Bronchus fibroblast of lung (primary cell): ENCODE measurements at places on chromosomes 12 and 14. TPM values are rescaled to one million over a fixed set of nuclear protein-coding genes. Genes with fewer than 3 reads are reported as not detected.

The NID2 gene
- 85.0 and 94.7 TPM in 2 replicates for total RNA-seq

The NPAS3 gene
- total RNA-seq, result under 0.01 and 0.34 TPM in 2 replicates

The GNB3 gene
- total RNA-seq, result 1.3 and 2.2 TPM in 2 replicates

The LYZ gene
- not detected in 2 replicates for total RNA-seq

The JPH4 gene
- total RNA-seq, result not detected in 2 replicates

The ACOT6 gene
- total RNA-seq, result not detected in 2 replicates

The NTF3 gene
- 1.0 and 2.2 TPM in 2 replicates for total RNA-seq

The STAB2 gene
- not detected in 2 replicates for total RNA-seq

The ERC1 gene
- 7.1 and 7.7 TPM in 2 replicates for total RNA-seq

The PTHLH gene
- not detected in 2 replicates for total RNA-seq

The CCDC184 gene
- total RNA-seq, result 0.34 and 0.45 TPM in 2 replicates

The FBRSL1 gene
- total RNA-seq, result 12.1 and 12.2 TPM in 2 replicates

The RNASE1 gene
- not detected in 2 replicates for total RNA-seq

The KRT78 gene
- not detected in 2 replicates for total RNA-seq

The GPR135 gene
- 0.74 and 0.84 TPM in 2 replicates for total RNA-seq

The LDHB gene
- 713 and 802 TPM in 2 replicates for total RNA-seq

The KERA gene
- total RNA-seq, result not detected in 2 replicates

The KRT8 gene
- 27.1 TPM in 2 replicates for total RNA-seq

The AKT1 gene
- 154 and 157 TPM in 2 replicates for total RNA-seq

The CFAP54 gene
- 0.34 and 0.59 TPM in 2 replicates for total RNA-seq

The FAM181A gene
- total RNA-seq, result not detected in 2 replicates

The GPR137C gene
- total RNA-seq, result 0.59 and 0.67 TPM in 2 replicates

The RASSF8 gene
- total RNA-seq, result 10.1 and 12.9 TPM in 2 replicates

The PMCH gene
- not detected in 2 replicates for total RNA-seq

The GIT2 gene
- total RNA-seq, result 19.2 and 22.3 TPM in 2 replicates

The CARMIL3 gene
- total RNA-seq, result under 0.01 TPM in 2 replicates

The SUDS3 gene
- total RNA-seq, result 16.3 and 19.0 TPM in 2 replicates

The ART4 gene
- not detected in 2 replicates for total RNA-seq

The GRIP1 gene
- total RNA-seq, result not detected in 2 replicates

The GDF11 gene
- 10.9 and 14.3 TPM in 2 replicates for total RNA-seq

The SINHCAF gene
- 35.7 and 48.8 TPM in 2 replicates for total RNA-seq

The IL22 gene
- total RNA-seq, result not detected in 2 replicates

The EGLN3 gene
- 0.15 and 0.34 TPM in 2 replicates for total RNA-seq

The RNU4-1 gene
- under 0.01 TPM in 2 replicates for total RNA-seq

The MAP4K5 gene
- total RNA-seq, result 62.1 and 94.5 TPM in 2 replicates

The ESR2 gene
- not detected in 2 replicates for total RNA-seq

The TAS2R10 gene
- total RNA-seq, result 0.67 TPM in 1 of 2 replicates, not detected in the other

The MYBPC1 gene
- not detected in 2 replicates for total RNA-seq

The C3AR1 gene
- total RNA-seq, result not detected in 2 replicates

The HOXC6 gene
- 0.17 and 0.89 TPM in 2 replicates for total RNA-seq

The GATC gene
- 16.1 and 18.3 TPM in 2 replicates for total RNA-seq

The ANKRD33 gene
- under 0.01 TPM in 1 of 2 replicates, not detected in the other for total RNA-seq

The RBM25 gene
- total RNA-seq, result 13.1 and 19.7 TPM in 2 replicates

The TSPAN19 gene
- total RNA-seq, result under 0.01 TPM in 1 of 2 replicates, not detected in the other

The RARG gene
- total RNA-seq, result 27.4 and 32.1 TPM in 2 replicates

The CLEC7A gene
- total RNA-seq, result not detected in 2 replicates

The BDKRB2 gene
- total RNA-seq, result 9.2 and 9.5 TPM in 2 replicates

The SLC10A1 gene
- total RNA-seq, result not detected in 2 replicates

The MMP17 gene
- 10.3 and 12.1 TPM in 2 replicates for total RNA-seq

The INSM2 gene
- total RNA-seq, result not detected in 2 replicates

The C12orf50 gene
- not detected in 2 replicates for total RNA-seq

The SMIM41 gene
- total RNA-seq, result 0.17 TPM in 1 of 2 replicates, not detected in the other

The ZC3H14 gene
- total RNA-seq, result 40.6 and 47.1 TPM in 2 replicates

The PKP2 gene
- 0.67 and 1.2 TPM in 2 replicates for total RNA-seq

The POTEG gene
- total RNA-seq, result not detected in 2 replicates

The SDSL gene
- total RNA-seq, result 5.9 and 12.3 TPM in 2 replicates

The SERPINA9 gene
- 0.45 TPM in 1 of 2 replicates, not detected in the other for total RNA-seq
